ENCODE measurements at places on chromosomes 3 and 15.

DNA sequence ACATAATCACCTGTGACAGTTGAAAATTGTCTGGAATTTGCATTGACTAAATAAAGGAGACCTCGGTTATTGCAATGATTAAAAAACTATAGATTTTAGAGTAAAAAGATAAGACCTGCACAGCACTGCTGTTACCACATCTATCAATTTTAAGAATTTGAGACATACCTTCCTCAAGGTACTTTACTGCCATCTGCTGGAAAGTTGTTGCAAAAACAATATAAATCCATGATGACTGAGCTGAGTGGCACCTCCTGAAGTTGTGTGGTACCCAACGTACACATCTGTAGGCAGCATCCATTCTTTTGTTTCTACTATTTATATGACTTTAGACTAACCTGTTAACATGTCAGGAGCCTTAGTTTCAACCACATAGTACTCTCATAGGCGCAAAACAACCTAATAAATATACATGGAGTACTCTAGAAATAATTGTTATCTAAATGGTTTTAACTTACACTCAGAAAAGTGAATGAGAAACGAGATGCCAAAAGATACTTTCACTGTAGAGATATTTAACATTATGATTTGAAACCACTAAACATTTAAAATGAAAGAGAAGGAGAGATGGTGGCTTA lies 106.7 kb downstream of the GHSR start:
- no peak for DNase-seq

GRCh38 chr15:37536967-37537605 lies 397.4 kb upstream of the TMCO5A start:
- no peak for DNase-seq

DNA sequence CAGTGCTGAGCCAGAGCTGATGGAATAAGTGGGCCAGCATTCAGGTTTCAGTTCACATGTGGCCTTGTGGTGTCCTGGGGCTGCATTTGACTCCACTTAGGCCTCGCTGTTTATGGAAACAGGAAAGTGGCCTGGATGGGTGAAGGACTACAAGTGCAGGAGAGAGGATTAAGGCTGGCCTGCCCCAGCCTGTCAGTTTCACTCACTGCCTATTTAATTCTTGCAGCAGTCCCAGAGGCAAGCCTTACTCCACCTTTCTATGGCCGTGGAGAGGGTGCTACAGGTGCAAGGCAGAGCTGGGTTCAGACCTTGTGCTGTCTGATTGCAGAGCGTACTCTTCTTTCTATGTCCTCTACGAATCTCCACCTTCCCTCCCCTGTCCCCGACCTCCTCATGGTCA lies 37.7 kb downstream of the ABHD17C start:
- DNase-seq, result no peak

DNA sequence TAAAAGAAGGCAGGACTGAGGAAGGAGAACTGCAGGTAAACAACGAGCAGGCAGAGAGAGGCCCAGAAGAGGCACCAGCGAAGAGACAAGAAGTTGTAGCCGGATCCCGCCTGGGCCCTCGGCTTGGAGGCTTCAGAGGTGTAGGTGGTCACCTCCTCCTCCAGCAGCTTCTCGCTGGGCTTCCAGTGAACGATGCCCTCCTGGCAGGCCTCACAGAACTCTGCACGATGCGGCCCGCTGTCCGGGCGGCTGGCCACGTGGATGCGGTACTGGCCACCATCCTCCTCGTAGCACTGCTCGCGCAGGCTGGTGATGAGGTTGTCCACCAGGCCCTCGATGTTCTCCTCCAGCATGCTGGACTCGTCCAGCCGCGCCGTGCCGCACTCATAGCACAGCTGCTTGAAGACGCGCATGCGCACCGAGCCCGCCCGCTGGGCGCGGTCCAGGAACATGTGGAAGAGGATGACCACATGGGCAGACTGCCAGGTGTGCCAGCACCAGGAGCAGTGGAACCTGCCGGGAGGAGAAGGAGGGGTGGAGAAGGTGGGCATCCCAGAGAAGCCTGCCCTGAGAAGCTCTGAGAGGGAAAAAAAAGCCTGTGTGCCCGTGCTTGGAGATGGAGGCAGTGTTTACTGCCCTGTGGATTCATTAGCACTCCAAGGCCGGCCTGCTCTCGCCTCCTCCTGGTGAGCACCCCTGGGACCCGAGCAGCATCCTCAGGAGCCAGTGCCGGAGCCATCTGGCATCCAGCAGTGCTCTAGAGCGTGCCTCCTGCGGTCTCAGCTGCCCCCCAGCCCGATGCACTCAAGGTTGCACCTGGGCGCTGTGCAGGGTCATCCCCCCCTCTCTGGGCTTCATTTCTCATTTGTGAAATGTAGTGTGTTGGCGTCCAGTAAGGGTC lies 3.6 kb downstream of the RTP2 start:
- no peak for DNase-seq

GRCh38 chr3:170766253-170766652 lies 103.7 kb downstream of the RPL22L1 start:
- DNase-seq, result no peak

DNA sequence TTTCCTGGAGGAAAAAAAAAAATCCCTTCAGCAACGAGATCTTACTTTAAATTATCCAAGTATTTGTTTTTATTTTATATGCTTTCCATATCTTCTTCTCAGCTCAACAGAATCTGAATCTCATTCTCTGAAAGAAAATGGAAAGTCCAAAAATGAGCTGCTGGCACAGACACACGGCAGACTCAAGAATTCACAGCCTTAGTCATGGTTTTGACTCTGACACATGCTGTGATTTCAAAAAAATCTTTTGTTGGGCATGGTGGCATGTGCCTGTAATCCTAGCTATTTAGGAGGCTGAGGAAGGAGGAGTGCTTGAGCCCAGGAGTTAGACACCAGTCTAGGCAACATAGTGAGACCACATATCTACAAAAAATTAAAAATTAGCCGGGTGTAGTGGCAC lies 565.0 kb downstream of the MAGI1 start:
- no peak for DNase-seq

- no peak for DNase-seq
These were observed 26.5 kb downstream of the CD86 start for GRCh38 chr3:122081543-122082247.

GRCh38 chr3:122987736-122988319 lies 39.7 kb downstream of the SEMA5B start:
- no peak for DNase-seq

DNA sequence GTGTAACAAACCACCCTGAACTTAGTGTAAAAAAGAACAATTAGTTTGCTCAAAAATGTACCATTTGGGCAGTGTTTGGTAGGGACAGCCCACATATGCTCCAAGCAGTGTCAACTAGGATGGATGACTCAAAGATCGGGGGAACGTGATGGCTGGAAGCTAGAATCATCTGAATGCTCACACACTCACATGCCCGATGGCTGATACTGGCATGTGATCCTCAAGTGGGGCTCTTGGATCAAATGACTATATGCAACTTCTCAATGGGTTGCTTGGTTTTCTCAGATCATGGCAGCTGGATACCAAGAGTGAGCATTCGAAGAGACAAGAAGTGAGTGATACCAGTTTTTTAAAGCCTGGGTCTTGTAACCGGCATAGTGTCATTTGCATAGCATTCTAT lies 335.9 kb upstream of the KCNMB2 start:
- no peak for DNase-seq

GRCh38 chr15:57541805-57542504 lies 49.7 kb upstream of the MYZAP start:
- DNase-seq, result peak; percentile 46

- DNase-seq, result no peak
These were observed 254.2 kb downstream of the GAP43 start for GRCh38 chr3:115877615-115877899.

GRCh38 chr3:141384575-141384974 lies 16.3 kb downstream of the ZBTB38 start:
- no peak for DNase-seq

DNA sequence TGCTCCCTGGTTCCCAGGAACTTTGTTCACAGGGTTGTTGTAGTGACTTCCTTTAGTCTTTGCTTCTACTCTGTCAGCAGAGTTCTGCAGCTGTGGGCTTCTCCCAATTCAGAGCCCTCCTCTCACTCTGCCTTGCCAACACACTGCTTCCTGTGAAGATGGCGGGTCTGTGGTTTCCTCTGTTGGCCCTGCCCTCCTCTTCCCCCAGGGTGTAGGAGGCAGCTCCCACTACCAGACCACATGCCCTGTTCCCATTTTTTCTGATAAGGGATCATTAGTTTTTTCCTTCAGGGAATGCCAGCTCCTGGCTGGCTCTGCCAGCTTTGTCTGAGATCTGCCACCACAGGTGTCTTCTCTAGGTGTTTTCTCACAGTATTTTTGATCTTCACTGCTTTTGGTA lies 12.7 kb downstream of the SPSB4 start:
- DNase-seq, result no peak

- no peak for DNase-seq
These were observed 49.1 kb downstream of the DNASE1L3 start for GRCh38 chr3:58161435-58162398.

DNA sequence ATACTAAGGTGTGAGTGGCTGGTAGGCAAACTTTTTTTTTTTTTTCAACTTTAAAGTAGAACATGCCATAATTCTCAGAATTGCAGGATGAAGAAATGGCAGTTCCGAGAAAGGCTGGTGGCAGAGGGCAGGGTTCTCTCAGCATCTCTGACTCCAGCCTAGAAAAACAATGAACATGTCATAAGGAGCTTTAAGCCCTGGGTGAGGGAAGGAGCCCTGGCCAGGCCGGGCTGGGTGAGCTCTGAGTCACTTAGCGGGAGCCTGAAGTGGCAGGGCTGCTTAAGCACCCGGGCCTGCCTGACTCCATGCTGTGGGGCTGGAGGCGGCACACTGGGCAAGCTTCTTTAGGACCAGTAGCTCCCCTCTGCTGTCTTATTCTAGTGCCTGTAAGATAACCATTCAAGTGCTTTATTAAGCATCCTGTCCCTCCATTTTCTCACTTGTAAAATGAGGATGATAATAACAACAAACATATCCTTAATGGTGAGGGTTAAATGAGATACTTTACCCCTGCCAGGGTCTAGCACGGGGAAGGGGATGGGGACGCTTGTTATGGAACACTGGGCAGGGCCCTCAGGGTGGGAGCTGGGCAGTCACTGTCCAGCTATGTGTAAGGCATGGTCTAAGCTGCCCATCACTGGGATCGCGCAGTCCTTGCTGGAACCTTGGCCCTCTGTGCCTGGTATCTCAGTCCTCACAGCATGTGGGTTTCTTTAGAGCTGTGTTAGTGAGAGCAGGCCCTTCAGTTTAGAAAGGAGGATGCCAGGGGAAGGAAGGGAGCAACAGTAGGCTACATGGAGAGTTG lies 18.4 kb downstream of the SMAD6 start:
- no peak for DNase-seq

DNA sequence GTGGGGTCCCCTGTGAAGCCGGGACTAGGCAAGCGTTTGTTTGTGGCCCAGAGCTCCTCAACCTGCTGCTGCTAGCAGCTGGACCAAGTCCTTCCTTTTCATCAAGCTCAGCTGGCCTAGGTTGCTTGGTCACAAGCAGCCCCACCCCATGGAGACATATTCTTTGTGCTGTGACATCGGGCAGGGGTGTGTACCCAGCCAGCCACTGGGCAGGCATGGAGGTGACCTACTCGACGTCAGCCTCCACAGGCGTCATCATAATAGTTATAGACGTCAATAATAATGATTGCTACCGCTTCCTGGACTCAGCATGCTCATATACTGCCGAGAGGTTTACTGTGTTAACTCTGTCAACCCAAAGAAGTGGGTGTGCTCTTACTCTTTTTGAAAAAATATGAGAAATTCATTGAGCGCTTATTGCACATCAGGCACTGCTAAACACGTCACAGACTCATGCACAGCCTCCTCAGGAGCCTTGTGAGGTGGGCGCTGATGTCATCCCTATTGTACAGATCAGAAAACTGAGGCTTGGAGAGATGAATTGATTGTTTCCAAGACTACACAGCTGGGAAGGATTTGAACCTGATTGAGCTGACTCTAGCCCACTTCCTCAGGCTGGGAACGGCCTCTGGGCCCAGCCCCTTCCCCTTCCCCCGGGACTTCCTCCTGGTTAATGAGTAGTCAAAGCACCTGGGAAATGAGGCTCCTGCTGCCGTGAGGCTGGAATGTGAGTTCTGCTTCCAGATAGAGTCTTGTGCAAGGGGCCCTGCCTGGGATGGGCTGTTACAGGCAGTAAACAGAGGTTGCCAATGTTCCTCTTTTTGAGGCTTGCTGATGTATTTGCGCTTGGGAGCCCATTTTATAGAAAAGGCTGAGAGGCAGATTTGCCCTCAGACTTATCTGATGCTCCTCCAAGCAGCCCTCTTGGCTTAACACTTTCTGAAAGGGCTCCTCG lies 16.2 kb downstream of the SLC6A6 start:
- DNase-seq, result no peak

- no peak for DNase-seq
These were observed 1.0 kb upstream of the CHD2 start for GRCh38 chr15:92898988-92899582.

- DNase-seq, result no peak
These were observed 40.2 kb upstream of the FAM107A start for GRCh38 chr3:58617338-58617761.

DNA sequence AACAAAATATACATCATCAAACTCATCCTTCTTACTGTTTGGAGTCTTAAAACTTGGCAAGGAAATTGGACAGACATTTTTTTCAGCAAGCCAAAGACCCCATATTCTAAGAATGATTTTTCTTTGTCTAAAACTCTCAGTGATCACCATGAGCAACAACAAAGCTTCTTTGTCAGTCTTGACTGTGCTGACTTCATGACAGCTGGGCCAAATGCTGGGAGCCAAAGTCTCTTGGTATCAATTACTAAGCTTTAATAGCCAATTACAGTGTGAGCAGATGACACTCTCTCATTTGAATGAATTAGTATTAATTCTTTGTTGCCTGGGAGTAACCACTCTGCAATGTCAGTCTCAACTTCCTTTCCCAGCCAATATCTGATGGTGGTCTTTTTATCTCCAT lies 48.1 kb upstream of the GK5 start:
- DNase-seq, result peak; percentile 24

DNA sequence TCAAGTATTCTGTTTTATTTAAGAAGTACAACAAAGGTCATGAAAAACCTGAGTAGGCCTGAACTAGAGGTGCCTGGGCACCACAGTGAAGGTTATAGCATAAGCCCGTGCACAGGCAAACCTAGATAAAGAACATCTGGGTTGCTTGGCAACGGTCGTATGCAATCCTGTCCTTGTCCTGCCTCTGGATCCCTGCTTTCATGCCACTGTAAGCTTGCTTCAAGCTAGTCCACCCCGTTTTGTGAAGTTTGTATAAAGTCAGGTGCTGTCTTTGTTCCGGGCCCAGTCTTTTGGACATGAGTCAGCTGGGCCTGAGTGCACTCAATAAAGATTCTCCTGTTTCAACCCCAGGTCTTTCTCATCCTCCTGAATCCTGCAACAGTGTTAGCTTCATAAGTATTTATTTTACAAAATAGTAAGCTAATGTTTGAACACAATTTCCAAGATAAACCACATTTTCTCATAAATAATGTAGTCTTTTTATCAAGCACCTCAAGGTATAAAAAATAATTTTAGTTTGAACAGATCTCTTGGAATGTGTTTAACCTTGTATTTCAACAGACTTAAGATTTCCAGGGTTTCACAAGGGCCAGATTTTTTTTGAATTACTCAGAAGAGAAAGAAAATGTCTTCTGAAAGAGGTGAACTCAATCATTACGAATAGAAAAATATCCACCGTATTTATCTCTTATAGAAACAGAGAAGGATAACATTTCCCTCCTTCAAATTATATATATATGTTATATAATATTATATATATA lies 14.3 kb upstream of the SLC9C1 start:
- no peak for DNase-seq

GRCh38 chr15:85759376-85759775 lies 35.3 kb downstream of the KLHL25 start:
- DNase-seq, result no peak

- no peak for DNase-seq
These were observed 12.2 kb downstream of the ZNF774 start for GRCh38 chr15:90364251-90364650.

All from D721Med (cell line).